Activated effector memory CD4-positive, alpha-beta T cell treated with anti-CD3 and anti-CD28 coated beads, Interleukin-2, amount 50 U/mL, for 16 hours (primary cell): ENCODE measurements at places on chromosomes 7 and 10.
A peak's percentile ranks its signal among the peaks of the same experiment; 100 is the strongest.

DNA sequence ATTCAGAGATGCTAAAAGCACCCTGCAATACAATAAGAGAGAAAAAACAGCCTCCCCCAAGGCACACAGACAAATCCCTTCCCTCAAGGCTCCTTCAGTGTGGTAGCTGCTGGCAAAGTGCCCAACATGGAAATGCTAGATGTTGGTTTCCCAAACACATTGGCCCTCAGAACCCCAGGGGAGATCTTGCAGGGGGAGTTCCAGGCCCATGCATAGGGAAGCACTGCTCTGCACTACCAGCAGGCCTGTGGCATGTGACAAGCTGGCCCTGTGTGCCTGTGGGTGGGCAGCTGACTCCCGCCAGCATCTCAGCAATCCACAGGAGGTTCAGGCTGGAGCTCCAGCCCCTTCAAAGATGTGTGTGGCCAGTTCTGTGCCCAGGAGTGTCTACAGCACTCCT lies 16.8 kb upstream of the CSGALNACT2 start:
- DNase-seq: peak; percentile 59

- no peak for DNase-seq
Measured at GRCh38 chr10:96596422-96597407, 9.9 kb upstream of the TM9SF3 start.

GRCh38 chr7:19026888-19027287 lies 90.5 kb downstream of the TWIST1 start:
- no peak for DNase-seq

GRCh38 chr10:29543715-29544114 lies 91.1 kb downstream of the SVIL start:
- no peak for DNase-seq

DNA sequence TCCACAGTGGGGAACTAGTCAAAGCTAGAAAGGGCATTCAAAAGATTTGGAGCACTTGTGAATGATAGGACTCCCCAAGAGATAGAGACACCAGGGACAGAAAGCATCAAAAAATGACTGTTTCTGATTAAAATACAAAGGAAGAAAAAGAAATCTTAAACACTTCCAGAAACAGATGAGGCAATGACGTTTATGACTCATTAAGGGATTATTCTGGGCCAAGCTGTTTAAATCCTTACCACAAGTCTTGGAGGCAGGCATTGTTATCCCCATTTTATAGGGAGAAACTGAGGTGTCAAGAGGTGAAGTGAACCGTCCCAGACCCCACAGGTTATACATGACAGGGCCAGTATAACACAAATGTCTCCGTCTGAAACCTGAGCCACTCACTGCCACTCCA lies 68.3 kb upstream of the AMPH start:
- no peak for DNase-seq

GRCh38 chr10:102634686-102635085 lies 9.6 kb upstream of the TRIM8 start:
- no peak for DNase-seq

DNA sequence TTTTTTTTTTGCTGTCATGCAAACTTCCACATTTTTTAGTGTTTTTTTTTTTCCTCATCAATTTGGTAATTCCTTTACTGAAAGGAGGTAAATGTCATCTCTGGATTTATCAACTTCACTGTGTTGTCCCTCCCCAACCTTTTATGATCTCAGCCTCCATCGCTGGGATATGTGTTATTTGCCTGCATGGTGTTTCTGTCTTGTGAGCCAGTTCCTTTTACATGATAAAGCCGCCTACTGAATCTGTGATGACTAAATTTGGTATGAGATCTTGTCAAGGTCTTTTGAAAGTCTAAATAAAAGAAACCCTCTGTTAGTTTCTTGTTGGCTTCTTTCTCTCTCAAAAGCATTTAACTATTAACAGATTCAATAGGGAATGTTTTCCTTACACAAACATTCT lies 39.3 kb downstream of the TAS2R41 start:
- no peak for DNase-seq

DNA sequence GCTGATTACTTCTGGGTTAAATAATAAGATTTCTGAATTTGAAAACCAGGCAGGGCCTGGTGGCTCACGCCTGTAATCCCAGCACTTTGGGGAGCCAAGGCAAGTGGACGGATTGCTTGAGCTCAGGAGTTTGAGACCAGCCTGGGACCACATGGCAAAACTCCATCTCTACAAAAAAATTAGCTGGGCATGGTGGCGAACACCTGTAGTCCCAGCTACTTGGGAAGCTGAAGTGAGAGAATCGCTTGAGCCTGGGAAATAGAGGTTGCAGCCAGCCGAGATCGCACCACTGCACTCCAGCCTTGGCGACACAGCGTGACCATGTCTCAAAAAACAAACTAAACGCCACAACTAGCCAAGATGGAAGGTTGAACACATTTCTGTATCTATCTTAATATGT lies 3.5 kb downstream of the CYCS start:
- DNase-seq: no peak
